ENCODE measurements at places on chromosomes 1 and 21.

DNA sequence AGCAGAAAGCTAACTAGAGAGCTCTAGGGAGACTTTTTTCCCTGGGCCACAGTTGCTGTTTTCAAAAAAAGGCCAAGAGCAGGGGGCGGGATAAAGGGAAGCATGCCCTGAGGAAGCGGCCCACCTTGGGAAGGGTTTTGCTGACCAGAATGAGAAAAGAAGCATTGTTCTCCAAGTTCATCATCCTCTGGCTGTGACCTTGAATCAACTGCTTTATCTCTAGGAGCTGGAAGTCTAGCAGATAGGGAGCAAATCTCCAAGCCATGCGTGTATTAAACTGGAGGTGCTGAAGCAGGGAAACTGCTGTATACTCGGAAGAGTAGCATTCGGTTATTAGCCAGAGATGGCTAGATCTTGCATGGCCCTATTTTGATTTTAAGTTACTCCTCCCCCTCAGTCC, 64.8 kb downstream of the ATP2B4 start:
- DNase-seq = no peak

GRCh38 chr1:220786337-220787068, at the start of gene MTARC1:
Gene MTARC1, plus strand, starts transcription at chr1:220786913. Its CDS starts 32 bp downstream, at chr1:220786945.
- DNase-seq = no peak

GRCh38 chr1:227058321-227058751, 118.2 kb downstream of the COQ8A start:
- no peak for DNase-seq

DNA sequence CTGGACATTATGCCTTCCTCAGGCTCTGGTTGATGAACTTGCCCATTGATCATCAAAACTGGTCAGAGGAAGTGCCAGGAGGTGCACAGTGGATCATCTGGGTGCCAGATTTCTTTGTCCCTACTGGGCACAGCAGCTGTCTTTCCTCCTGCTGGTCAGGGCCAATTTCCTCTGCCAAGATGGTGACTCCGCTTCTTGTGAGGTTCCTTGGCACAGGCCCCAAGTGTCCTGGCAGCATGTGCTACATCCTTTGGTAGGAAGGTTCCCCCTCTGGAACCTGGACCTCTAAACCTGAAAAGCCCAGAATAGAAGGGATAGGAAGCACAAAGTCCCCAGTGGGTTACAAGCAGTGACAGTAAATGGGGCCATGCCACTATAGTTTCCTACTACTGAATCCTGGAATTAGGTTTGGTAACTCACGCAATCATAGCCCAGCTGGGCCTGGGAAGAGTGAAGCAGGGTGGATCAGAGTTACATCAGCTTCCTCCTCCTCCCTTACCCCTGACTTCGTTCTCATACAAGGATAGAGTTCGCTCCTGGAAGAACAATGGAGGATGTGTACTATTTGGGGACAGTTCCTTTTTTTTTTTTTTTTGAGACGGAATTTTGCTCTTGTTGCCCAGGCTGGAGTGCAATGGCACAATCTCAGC, 147.1 kb downstream of the CNIH3 start:
- no peak for DNase-seq

GRCh38 chr1:100440075-100440809, 87.9 kb downstream of the CDC14A start:
- DNase-seq = no peak

DNA sequence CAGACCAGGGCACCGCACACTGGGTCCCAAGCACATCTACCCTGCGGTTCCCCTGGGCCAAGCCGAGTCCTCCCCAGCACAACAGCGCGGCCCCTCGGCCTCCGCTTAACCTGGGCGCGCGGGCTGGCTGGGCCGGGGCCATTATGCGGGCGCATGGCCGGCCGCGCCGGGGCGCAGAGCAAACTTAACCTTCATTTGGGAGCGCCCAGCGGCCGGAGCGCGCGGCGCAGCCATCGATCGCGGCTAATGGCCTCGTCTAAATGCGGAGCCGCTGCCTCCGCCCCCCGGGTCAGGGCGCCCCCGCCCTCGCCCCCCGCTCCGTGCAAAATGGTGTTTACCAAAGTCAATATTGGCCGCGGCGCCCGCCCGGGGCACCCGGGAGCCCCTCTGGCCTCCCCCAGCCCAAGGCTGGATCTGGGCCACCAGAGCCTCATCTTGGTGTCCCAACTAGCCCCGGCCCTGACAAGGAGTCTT, 272.1 kb downstream of the TRABD2B start:
- DNase-seq = no peak

DNA sequence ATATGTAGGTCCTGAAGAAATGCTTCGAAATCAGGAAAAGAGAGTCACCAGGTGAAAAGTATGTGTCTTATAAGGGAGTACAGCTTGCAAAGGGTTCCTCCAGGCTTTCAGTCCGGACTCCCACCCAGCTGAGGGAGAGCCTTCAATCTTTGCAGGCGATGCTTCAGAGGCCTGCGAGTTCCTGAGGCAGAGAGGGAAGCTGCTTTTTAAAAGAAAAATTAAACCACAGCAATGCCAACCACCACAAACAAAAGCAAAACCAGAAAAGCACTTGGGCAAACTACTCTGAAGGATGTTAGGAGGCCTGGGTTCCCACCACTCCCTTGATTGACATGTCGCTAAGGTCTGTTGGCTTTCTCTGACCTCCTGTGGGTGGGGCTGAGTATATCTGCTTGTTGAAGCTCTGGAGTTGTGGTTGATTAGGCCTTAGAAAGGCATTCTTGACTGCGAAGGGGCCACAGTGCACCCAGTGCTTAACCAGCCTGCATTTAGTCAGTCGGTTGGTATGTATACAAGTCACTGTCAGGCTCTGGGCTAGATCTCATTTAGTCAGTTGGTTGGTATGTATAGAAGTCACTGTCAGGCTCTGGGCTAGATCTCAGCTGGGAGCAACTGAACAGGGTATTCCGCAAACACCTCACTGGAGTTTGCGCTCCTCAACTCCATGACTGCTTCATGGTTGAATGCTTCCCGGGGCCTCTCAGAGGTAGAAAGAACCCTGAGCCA, 1.2 kb downstream of the NIPAL3 start:
- no peak for DNase-seq

DNA sequence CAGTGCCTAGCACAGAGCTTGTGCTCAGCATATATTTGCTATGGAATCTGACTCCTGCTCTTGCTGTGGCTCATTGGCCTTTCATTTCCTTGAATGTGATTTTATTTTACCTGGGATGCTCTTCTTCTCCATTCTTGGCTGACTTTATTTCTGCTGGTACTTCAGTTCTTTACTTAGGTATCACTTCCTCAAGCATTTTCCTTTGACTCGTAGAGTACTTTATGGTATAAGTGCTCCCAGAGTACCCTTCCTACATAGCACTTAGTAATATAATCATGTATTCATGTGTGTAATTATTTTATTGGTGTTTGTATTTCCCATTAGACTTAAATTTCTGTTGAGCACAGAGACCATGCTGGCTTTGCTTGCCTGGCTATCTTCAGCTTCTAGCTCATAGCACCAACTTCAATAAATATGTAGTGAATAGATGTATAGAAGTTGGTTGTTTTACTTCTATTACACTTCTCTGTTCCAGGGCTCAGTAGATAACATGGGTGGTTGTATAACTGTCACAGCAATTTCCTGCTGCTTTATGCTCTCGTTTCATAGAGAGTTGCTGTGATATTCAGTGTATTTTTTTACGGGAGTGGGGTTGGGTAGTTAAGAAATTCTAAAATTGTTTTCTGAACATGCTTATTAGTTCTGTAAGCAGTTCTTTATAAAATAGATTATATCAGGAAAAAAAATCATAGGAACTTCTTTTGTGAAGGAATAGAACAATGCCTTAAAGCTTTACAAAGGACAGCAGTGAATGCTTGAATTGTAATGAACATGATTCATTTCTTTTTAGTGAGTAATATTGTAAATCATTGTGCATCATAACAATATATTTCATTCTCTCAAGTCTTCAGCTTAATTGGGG, 112.2 kb downstream of the NEK7 start:
- DNase-seq = no peak

GRCh38 chr21:44883250-44883649, 9.8 kb upstream of the PTTG1IP start:
- no peak for DNase-seq

DNA sequence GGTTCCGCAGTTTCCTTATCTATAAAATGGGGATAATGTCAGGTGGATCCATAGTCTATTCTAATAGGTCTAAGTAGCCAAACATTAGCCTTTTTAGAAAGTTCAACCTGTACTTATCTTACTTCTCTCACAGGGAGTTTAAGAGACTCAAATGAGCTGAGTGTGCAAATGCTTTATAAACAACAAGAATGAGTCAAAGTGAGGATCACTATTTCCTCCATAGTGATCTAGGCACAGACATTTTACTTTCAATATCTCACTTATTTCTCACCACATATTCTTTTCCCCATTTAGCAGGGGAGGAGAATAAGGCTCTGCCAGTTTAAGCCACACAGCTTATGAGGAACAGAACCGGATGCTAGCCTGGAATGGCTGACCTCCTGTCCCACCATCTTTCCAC, 92.1 kb upstream of the LMO4 start:
- DNase-seq = no peak

DNA sequence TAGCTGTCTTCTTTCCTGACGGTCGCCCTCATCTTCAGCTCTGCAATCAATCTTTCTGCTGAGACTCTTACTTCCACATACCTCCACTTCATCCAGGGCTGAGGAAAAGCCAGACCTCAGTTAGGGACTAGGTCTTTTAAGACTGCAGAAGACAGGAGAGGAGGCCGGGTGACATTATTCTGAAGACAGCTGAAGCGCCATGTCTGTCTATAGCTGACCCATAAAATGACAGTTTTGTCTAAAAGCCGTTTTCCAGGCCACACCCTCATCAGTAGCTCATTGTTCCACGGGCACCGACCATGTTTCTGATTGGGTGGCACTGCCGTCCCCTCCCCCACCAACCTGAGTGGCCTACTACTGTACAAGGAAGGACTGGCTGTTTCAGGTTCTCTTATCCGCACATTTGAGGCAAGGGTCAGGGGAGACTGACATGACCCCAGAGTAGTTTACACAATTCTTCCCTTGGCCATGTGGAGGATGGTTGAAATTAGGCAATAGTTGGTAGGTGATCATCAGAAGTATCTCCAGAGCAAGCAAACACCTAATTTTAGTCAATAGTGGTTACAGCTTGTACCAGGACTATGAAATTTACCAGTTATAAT, at the start of gene ADCY10:
ADCY10 (minus strand) TSS at position 240 of the 602 bp plus-strand sequence. CDS start 8,994 bp downstream, outside the sequence.
- no peak for DNase-seq

DNA sequence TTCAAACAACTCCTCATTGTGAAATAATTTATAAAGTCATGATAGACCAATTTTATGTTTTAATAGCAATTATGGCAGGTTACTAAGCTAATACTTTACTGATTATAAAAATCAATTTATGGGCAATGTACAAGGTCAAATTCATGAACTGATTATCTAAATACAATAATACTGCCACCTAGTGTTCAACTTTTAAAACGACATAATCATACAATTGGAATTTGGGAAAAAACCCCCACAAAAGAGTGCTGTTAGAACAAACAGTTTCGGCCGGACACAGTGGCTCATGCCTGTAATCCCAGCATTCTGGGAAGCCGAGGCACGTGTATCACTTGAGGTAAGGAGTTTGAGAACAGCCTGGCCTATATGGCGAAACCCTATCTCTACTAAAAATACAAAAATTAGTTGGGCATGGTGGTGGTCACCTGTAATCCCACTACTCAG, 14.0 kb downstream of the GTF2B start:
- DNase-seq = no peak

- no peak for DNase-seq
Measured at GRCh38 chr1:28855469-28855951, 43.5 kb downstream of the OPRD1 start.

DNA sequence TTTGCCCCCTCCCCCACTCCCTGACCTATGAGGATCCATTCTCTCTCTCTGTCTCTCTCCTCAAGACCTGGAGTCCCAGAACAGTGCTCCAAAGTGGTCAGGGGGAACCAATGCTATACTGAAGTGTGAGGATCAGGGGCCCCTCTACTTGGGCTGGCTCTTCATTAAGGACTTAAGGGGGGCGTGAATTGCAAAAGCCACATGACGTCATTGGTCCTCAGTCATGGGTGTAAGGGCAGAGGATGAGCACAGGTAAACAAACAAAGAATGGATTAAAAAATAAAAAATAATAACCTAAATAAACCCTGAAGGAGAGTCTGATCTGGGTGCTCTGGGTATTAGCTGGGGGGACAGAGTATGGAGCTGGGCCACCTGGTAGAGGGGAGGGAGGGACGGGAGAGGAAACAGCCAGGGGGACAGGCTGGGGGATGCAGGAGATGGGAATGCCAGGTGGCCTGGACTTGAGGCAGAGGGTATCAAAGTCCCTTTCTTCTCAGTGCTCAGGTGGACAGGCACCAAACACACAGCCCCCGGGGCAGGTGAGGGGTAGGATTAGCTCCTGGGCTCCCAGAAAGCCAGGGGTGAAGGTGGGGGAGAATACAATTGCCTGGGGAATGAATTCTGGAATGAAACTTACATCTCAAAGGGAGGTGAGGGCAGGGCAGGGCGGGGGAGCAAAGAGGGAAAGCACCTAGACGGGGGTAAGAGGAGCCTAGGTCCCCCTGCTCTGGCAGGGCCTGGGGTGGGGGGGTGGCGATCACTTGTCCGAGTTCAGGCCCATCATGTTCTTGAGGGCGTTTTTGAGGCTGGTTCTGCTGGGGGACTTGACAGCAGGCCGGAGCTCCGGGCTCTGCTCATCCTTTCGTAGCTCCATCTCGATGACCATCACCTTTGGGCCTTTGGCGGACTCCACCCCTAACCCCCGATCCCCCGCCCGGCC, 4.6 kb downstream of the MPZ start:
- DNase-seq = no peak

GRCh38 chr1:162389021-162389818, 7.7 kb downstream of the C1orf226 start:
- no peak for DNase-seq

DNA sequence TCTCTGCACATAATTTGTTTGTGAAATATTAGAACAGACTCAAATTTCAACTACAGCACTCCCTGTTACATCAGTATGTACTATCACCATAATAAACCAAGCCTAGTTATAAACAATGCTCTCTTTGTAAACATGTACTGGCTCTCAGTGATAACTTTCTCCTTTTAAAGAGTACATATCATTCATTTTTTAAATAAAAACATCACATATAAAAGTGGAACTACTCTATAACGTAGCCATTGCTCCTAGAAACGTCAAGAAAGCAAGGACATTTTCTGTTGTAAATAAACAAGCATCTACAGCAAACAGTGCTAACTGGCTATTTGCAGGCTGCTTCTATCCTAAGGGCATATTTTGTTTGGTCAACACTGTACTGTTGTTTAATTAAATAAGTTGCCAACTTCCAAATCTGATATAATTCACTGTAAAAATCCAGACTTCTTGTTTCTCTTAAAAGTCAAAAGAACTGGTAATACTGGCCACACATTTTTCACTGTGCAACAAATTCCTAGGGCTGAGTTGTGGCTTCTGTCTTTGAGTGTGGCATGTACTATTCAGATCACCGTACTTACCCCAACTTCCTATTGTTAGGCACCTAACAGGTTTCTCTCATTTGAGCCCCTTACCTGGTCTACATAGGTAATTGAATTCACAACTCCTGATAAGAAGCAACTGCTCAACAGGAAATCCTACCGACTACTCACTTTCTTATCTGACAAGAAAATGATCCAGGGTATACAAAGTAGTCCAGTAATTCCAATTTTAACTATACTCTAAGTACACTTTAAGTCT, 111.9 kb downstream of the DENND1B start:
- no peak for DNase-seq

Data from stimulated activated CD8-positive, alpha-beta memory T cell treated with anti-CD3 and anti-CD28 coated beads, Interleukin-15, amount 100 ng/mL, for 24 hours (primary cell).